ENCODE measurements at places on chromosomes 13 and 19. TPM values are rescaled to one million over a fixed set of nuclear protein-coding genes. Genes with fewer than 3 reads are reported as not detected.

Gene ZNF69
- polyA plus RNA-seq, result 3.9 TPM

Gene ODAD3
- 0.38 TPM for polyA plus RNA-seq

Gene CD22
- not detected for polyA plus RNA-seq

Gene ERICH4
- polyA plus RNA-seq, result not detected

Gene PSPN
- polyA plus RNA-seq, result 0.48 TPM

Gene MED26
- 3.9 TPM for polyA plus RNA-seq

Gene BST2
- 6.4 TPM for polyA plus RNA-seq

Gene SLC27A1
- 18.8 TPM for polyA plus RNA-seq

Gene ZNF90
- polyA plus RNA-seq, result 0.36 TPM

Gene ZNF442
- 0.36 TPM for polyA plus RNA-seq

Gene PDE4C
- polyA plus RNA-seq, result 0.06 TPM

GRCh38 chr13:49877629-49878218 is 58.4 kb downstream of the SPRYD7 start:
- DNase-seq, result no peak

DNA sequence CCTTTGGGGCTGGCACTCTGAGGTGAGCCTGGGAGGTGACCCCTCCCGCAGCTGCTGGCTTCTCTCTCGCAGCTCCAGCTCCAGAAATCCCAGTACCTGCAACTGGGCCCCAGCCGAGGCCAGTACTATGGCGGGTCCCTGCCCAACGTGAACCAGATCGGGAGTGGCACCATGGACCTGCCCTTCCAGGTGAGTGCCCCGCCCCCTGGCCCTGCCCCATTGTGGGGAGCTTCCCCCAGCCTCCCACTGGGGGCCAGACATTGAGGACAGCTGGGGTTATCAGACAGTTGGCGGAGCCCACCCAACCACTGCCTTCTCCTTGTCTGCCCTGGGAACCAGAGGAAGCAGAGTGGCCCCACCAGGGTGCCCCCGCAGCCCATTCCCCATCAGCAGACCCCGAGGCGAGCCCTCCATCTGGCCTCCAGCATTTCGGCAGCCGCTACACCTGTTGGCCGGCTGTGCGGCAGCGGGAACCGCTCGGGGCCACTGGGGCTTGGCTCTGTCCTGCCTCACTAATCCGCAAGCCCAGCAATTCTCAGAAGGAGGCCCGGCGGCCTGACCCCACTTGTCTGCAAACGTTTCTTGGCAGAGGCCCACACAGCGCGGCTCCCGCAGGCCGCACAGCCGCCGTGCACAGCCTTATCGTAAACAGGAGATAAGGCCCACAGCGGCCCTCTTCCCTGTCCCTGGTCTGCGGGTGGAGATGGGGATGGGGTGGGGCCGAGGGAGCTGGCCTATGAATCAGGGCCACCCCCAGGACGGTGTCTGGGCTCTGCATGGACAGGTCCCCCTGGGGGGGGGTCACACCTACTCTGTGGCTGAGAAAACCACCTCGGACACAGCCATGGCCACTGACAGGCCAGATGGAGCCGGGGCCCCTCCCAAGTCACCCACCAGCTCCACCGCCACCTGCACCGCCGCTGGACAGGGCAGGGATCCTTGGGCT is 48.0 kb downstream of the COMP start:
- no peak for DNase-seq

DNA sequence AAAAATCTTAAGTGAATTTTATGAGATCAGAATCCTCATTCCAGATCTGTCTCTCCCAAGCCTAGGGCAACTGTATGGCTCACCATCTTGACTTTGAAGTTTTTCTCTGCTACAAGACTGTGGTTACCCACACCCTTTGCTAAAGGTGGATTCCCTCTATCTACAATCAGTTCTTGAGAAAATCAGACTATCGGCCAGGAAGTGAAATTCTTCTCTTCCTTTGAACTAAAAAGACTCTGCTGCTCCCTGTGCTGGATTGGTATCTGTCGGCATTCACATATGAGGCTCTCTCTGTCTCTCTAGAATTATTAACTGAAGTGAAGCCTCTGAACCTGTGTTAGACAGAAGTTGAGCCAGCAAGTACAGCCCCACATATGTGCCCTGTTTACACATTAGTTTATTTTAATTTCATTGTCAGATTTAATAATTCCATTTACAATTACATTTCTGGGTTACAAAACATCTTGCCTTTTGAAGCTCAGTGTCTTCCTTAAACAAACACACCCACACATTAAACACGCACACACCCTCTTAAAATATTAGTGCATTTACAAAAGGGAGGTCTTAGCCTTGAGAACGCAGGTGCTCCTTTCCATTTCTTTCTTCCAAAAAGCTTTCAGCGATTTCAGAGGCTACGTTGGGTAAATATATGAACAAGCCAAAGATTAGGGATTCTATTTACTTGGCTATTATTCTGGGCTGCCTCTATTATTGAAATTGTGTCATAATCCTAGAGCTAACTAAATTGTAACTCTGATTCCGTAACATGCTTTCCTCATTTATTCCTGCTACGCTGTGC is 145.7 kb downstream of the MIPEP start:
- DNase-seq, result no peak

- DNase-seq, result no peak
Measured at GRCh38 chr13:40230833-40231266, 435.6 kb downstream of the FOXO1 start.

DNA sequence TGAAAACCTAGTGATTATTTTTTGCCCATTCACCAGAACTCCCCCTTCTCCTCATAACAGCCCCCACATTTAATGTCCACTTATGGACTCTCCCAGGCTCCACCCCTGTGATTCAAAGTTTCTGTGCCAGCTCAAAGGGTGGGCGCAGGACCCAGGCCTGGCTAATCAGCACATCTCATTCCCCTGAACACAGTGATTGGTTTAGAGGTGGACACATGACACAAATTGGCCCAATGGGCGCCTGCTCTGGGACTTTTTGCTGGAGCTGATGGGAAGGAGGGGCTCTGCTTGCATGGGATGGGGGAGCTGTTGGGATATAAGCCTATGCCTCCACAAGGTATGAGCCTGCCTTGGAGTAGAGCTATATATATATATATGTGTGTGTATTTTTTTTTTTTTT is 6.2 kb upstream of the EPOR start:
- no peak for DNase-seq

- DNase-seq, result peak; percentile 13
Measured at GRCh38 chr13:98144801-98145350, 2.0 kb downstream of the FARP1 start.

- no peak for DNase-seq
Measured at GRCh38 chr13:91950803-91951202, 552.4 kb downstream of the GPC5 start.

GRCh38 chr13:38898481-38898880 is 92.2 kb downstream of the STOML3 start:
- no peak for DNase-seq

DNA sequence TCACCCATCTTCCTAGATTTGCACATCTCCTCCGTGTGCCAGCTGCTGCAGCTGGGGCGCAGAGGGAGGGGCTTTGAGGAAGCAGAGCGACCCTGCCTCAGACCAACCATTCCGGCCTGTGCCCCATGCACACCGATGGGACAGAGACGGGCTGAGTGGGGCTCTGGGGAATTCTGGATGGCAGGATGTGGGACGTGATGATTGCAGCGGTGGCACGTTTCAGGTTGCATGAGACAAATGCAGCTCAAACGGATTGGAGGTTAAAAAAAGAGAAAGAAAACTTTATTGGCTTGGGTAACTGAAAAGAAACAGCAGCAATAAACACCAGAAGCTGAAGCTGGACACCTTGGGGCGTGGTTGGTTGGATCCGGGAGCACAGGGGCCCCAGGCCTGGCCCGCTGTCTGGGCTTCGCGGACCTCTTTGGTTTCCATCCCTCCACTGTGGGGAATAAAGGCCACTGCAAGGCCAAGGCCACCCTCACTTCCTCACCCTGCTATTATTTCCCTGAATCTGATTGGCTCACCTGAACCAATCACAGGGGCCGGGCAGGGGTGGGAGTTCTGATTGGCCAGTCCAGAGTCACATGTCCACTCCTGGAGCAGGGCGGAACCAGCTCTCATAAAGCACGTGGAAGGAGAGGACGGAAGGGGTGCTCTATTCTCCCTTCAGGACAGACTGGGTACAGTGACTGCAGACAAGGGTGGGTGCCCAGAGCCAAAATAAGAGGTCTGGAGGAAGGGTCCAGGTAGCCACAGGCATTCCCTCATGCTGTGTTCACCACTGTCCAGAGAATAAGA is 6.1 kb upstream of the ZNF787 start:
- no peak for DNase-seq

GRCh38 chr19:35913589-35913988 is 5.5 kb upstream of the TYROBP start:
- no peak for DNase-seq

GRCh38 chr13:72258340-72258981 is 391.5 kb upstream of the DACH1 start:
- no peak for DNase-seq

- DNase-seq, result no peak
Measured at GRCh38 chr13:99422586-99423220, 78.6 kb upstream of the TM9SF2 start.

DNA sequence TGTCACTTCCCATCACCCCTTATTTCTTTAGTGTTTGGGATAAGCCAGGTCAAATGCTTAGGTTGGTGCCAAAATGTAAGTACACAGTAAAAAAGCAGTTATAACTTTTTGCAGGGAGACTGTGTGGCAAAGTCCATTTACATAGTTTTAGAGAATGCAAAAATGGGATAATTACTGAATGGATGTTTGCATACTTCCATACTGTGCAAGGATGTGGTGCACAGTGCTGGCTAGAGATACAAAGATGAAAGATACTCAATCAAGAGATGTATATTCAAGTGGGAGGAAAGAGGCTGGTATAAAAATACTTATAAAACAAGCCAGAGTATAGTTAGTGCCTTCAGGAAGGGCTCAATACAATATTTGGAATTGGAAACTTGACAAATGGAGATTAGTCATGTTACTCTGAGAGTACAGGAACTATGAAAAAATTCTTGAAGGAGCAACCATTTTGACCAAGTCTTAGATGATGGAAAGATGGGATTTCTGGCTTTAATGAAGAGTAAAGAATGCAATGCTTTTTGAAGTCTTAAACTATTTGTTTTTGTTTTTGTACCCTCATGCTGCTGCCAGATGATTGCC is 8.0 kb downstream of the PDS5B start:
- DNase-seq, result no peak

GRCh38 chr13:29260684-29261083 is 334.8 kb downstream of the SLC7A1 start:
- DNase-seq, result no peak

DNA sequence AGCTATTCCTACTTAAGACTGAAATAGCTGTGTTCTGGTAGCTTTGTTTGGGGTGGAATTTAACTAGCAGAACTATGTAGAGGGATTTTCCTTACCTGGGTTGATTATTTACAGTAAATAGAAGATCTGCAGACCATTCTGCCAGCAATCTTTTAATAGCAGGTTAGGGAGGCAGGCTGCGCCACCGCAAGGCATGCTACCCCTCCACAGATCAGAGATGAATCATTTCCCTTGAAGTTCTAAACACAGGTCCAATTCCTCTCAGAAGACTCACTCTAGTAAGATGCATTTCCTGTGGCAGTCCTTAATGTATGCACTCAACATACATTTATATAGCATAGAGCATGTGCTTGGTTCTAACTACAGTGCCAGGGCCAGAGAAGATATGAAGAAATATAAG is 109.0 kb downstream of the TNFRSF19 start:
- DNase-seq, result no peak

DNA sequence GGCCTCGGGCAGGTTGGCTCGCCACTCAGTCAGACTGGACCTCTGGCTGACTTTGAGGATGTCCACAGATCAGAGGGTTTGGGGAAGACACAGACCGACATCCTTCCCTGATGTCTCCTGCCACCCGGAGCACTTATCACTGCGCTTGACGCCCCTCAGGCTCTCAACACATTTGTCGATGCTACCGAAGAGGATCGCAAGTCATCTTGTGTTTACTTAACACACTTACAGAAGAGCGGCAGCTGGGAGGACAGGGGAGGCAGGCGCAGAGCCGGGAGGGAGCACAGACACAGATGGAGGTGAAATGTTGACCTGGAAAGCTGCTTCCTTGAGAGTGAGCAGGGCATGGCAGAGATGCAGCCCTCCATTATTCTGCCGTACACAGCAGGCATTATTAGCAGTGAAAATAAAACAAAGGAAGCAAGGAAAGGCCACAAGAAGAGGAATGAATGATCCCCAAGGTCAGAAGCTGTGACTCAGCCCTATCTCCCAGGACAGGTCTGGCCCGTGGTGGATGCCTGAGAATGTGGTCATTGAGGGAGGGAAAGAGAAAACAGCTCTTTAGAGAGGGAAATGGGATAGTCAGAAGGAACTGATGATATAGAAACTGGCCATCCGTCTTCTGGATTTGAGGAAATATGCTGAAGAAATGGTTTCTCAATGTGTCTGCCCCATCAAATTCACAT is 549.5 kb upstream of the ARGLU1 start:
- DNase-seq, result no peak

DNA sequence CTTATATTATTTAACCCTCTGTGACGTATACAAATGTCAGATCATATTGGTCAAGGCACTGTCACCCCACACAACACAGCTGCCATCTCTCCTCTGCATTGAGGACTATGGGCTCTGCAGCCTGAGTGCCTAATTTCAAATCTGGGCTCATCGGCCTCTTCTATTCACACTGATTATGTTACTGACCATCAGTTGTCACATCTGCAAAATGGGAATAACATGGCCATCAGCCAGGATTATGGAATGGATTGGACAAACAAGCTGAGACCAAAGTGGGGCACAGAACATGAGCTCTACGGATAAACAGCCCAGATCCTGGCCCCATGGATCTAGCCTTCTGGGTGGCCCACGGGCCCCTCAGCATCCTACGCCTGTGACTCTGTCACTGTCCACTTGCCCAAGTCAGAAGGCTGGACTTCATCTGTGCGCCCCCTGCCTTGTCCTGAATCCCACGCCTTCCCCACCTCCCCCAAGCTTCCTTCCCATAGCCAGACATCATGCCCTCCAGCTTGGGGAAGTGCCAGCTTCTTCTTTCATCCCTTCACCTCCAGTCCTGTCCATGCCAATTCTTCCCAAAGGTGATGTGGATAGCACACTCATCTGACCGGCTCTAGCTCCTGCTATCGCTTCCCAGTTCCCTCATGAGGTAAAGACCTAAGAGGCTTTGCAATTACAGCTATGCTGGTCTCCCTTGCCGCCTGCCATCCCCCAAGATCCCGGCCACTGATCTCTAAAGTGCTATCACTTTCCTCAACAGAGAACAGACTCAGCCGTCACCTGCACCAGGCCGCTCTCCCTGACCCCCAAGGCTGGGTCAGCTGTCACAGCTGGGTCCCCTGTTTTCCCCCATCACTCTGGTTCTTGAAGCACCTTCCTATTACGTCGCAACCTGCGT is 872 bp downstream of the FARSA start:
- no peak for DNase-seq

GRCh38 chr13:101838323-101838722 is 385.8 kb downstream of the ITGBL1 start:
- DNase-seq, result no peak

Measured in BJ (cell line).